ELR (cell line): ENCODE measurements at places on chromosomes 6 and 20.

DNA sequence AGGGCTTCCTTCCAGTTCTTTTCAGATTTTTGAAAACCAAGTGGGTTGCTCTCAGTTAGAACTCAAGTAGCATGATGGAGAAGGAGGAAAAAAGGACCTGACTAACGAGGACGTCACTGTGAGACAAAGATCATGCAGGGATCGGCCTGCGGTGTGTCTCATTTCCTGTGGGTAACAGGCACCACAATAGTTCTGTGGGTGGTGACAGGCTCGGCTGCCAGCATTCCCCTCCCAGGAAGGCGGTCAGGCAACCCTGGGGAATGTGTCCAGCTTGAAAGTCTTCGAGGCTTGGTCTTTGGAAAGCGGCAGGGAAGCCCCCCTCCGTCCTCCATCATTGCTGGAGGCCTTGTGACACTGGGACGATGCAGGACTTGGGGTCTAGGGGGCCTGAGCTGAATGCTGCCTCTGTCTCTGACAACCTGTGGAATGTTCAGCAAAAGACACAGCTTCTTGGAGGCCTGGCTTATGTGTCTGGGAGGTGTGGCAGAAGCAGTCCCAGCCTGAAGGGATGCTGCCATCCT lies 121.0 kb downstream of the BCAS1 start:
- DNase-seq: peak; percentile 98

- no peak for DNase-seq
Measured at GRCh38 chr20:10428008-10428407, 6.0 kb downstream of the MKKS start.

- no peak for DNase-seq
Measured at GRCh38 chr6:37582306-37582705, 82.6 kb upstream of the CCDC167 start.

DNA sequence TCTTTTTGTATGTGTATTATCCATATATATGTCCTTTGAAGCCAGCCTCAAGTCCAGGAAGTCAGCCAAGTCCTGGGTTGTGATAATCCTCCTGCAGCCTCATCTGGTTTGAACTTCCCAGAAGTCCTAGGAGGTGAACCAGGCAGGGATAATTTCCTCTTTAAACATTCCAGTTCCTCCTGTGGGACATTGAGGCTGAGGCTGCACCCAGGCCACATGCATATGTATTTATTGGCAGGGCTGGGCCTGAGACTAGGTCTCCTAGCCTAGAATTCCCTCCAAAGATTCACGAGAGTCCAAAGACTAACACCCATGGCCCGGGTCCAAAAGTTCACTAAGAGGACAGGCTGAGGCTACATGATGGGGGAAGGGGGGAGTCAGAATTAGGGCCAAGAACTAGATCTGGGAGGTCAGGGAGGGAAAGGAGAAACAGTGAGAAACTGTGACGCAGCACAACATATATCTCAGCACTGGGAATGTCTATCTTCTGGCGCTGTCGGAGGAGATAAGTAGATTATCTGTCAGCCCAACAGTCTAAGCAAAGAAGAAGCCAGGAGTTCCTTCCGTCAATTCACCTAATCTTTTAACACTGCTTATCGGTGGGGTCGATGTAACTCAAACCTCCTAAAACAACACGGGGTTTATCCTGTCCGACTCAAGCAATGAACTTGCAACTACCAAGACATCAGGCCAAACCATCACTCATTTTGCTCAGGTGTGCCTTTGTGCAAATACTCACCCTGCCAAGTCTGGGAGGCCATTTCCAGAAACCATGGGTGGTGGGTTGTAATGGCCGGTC lies 43.3 kb downstream of the SNX5 start:
- DNase-seq: no peak

GRCh38 chr20:51220293-51220706 lies 197.4 kb upstream of the KCNG1 start:
- peak; percentile 46 for DNase-seq

GRCh38 chr20:62602550-62602949 lies 39.8 kb upstream of the SLCO4A1 start:
- no peak for DNase-seq

DNA sequence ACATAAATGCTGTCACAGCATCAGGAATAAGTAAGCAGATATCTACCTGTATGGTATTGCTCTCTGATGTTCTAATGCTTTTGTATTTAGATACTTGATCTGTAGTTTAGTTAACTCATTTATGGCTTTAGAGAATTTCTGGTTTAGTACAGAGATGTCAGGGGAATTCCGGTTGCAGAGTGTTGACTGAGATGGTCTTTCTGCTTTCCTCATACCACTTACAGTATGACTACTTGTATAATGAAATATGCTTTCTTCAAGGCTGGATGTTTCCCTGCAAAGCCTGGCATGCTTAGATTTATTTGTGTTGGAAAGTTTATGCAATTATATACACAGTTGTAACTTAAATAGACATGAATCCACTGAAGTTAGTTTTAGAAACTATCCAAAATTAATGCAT lies 278.4 kb downstream of the CDH26 start:
- DNase-seq: no peak

DNA sequence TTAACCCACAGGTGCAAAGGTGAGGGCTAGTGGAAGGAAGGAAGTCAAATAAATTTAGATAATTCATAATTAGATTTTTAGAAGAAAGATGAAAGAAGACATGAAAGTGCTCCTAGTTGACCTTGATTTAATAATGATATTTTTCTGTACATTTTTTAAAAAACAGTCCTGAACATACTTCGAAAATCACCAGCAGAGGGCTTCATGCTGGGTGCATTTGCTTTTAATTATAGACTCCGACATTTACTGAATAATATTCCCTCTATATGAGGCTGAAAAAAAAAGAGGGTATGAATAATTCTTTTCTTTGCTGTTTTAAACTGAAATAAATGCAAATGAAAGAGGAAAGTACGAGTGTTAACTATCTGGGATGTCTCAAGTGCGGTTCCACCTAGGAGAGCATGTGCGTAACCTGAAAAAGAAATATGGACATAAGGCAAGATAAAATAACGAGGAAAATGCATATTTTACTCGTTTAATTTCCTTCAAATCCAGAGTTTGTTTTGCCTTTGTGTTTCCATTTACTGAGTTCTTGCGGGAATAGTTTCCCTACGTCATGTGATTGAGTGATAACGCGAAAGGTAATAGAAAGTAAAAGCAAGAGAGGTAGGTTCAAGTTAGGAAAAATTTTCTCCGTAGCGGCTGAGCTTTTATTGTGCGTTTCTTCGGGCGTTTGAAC lies 3.1 kb upstream of the TFAP2B start:
- DNase-seq: peak; percentile 25

DNA sequence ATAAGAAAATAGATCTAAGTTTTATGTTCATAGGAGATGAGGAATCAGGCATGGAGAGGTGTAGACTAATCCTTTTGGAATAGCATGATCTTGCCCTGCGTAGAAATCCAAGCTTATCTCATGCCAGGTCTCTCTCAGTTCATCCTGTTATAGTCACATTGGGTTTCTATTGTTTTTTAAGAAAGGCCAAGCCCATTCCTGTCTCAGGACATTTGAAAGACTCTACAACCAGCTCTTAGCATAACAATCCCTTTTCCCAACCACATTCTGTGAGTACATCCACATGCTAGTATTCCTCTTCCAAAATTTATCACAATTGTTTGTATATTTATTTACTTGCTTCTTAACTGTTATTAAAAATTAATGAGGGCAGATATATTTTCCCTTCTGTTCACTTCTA lies 130.3 kb downstream of the MMUT start:
- DNase-seq: no peak

- no peak for DNase-seq
Measured at GRCh38 chr20:63976980-63977738, 2.3 kb downstream of the SAMD10 start.

GRCh38 chr20:62244644-62245108 lies 6.4 kb downstream of the OSBPL2 start:
- no peak for DNase-seq

DNA sequence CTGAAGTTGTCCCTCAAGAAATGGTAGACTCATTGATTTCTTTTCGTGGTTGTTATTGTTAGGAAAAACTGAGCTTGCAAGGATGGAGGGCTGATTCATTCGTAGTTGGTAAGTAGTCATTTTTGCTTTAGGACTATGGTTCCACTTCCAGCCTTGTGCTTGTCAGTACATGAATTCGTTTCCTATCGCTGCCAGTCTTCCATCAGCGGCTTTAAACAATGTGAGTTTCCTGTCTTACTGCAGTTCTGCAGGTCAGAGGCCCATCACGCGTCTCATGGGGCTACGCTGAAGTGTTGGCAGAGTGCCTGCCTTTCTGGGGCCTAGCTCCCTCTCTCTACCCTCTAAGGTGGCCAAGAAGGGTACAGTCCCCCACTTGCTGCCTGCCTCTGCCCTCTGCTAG lies 11.4 kb upstream of the MDFI start:
- DNase-seq: no peak

GRCh38 chr20:41440882-41441281 lies 74.3 kb upstream of the EMILIN3 start:
- no peak for DNase-seq

DNA sequence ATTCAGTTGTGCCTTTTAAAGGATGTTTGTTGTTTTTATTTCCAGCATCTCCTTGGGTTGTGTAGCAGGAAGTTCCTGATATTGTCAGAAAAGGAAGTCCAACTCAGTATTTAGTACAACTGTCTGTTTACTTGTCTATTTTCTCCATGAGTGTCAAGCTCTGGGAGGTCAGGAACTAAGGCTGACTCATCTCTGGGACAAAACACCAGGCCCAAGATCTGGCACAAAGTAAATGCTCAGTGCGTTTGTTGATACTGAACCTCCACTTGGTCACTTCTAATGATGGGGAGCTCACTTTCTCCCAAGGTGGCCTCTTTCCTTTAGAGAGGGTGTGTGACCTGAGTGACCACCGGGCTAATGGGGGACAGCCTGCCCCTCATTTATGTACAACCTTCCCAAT lies 12.6 kb upstream of the PIGU start:
- DNase-seq: peak; percentile 57

GRCh38 chr6:13667655-13668054 lies 44.0 kb downstream of the RANBP9 start:
- peak; percentile 28 for DNase-seq

DNA sequence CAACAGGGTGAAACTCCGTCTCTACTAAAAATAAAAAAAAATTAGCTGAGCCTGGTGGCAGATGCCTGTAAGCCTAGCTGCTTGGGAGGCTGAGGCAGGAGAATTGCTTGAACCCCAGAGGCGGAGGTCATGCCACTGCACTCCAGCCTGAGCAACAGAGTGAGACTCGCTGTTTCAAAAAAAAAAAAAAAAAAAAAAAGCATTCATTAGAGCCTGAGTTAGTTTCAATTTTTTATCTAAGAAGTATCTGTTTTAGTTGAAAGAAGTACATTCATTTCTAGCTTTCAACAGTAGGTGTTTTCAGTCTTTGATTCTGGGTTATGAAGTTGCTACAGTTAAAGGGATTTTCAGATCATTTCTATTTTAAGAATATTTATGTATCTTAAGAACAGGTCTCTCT lies 42.2 kb downstream of the ZNF292 start:
- no peak for DNase-seq

DNA sequence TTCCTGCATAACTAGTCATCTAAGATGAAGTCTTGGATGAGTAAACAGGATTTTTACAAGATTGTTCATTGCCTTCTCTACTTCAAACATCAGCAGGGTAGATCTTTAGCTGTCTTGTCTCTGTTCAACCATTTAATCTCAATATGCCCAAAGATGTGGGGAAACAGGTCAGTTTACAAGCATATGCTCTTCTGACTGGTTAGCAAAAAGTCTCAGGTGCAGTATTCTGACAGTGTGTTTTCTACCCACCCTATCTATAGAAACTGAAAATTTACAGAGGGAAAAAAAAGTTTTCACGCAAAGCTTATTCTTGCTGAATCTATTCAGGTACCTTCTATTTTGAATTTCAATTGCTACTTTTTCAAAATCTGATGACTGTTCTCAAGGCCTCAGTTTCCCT lies 29.0 kb downstream of the MAP3K5 start:
- no peak for DNase-seq

GRCh38 chr20:8401556-8401955 lies 269.5 kb downstream of the PLCB1 start:
- no peak for DNase-seq

DNA sequence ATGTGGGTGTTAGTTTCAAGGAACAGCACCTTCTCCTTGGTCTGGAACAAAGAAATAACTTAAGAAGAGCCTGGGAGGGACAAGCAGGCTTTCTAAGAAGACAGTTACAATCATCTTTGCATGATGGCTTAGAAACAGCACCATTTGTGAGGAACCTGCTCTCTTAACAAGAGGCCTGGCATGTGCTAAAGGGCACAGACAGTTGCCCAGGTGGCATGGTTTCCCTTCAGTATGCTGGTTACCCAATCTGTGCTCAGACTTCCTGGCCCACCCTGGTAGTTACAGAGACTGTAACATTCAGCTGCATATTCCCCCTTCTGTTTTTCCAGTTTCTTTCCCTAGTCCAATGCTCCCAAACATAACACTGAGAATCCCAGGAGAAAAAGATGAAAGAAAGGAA lies 84.0 kb downstream of the CHD6 start:
- no peak for DNase-seq
